ENCODE measurements at places on chromosomes 5 and 9.

GRCh38 chr9:4661165-4661564 is 929 bp upstream of the PLPP6 start:
- no peak for DNase-seq

DNA sequence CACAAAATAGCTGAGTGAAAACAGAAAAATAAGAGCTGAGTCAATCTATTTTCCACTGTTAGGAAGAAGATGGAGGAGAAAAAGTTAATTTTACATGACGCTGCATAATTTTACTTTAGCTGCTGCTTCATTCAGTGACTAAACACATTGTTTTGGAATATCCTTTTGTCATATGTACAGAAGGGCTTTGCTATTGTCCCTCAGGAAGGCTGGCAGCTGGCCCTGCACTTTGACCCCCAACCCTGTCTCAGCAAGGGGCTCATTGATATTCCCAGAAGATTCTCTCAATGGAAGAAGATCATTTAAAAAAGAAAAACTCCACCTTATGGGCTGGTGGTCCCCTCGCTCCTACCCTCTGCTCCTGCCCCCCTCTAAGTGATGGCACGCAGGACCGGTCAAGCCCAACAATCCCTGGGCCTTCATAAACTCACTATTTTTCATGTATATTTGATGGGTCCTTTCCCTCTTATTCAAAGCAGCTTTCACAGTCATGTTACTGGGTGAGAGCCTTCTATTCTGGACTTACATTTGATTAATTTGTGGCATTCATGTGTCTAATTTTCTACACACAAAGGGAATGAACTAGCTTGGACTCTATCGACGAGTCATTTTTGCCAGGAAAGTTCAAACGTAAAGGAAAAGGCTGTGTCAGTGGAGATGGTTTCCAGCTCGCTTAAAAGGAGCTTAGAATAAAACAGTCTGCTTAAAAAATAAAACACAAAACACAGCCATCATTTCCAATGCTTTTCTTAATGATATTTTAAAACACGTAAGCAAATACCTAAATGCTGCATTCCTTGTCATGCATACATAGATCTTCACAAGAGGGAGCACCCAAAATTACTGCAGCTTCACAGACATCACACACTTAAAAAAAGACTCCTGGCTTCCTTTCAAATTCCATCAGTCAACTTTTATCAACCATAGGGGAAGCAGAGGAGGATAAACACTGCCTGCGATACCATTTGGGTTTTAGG is 104.7 kb downstream of the EFNA5 start:
- no peak for DNase-seq

DNA sequence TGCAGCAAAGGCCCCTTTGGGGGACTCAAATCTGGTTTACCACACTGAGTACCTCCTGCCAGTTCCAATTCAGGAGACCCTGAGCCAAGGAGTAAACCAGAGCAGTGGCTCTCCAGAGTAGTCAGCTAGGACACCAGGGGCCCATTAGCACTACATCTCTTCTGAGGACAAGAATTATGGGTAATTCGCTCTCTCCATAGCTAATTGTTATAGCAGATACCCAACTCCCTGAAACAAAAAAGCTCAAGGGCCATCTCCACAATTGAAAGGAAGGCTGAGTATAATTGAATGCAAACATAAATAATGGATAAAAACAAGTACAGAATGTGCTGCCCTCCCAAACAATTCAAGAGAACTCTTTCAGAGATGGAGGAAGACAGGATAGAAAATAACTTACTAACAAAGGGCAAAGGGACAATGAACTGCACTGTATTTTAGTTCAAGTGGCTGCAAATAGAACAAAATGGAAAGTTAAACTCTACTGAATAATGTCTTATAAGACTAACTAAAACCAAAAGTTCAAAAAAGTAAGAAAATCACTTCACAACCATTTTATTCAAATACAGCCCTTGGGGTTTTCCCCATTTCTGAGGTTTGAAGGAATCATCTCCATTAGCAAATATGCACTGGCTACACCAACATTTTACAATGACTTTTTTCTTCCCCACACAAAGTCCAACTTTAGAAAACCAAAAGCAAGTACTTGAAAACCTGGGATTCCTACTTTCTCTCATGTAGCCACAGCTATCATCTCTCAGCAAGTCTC is 118.8 kb downstream of the SIL1 start:
- DNase-seq = no peak

- DNase-seq = no peak
These were observed 83.7 kb downstream of the TRPM6 start for GRCh38 chr9:74804018-74804385.

- peak; percentile 46 for DNase-seq
These were observed 802 bp downstream of the ITGA2 start for GRCh38 chr5:52989781-52990527.

DNA sequence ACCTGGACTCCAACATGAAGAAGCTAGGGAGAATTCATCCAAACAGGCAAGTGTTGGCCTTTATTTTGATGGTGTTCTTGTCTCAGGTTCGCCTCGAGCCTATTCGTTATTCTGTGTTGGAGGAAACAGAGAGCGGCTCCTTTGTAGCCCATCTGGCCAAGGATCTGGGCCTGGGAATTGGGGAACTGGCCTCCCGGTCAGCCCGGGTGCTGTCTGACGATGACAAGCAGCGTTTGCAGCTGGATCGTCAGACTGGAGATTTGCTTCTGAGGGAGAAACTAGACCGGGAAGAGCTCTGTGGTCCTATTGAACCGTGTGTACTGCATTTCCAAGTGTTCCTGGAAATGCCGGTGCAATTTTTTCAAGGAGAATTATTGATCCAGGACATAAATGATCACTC is 367 bp downstream of the PCDHB4 start:
- no peak for DNase-seq

DNA sequence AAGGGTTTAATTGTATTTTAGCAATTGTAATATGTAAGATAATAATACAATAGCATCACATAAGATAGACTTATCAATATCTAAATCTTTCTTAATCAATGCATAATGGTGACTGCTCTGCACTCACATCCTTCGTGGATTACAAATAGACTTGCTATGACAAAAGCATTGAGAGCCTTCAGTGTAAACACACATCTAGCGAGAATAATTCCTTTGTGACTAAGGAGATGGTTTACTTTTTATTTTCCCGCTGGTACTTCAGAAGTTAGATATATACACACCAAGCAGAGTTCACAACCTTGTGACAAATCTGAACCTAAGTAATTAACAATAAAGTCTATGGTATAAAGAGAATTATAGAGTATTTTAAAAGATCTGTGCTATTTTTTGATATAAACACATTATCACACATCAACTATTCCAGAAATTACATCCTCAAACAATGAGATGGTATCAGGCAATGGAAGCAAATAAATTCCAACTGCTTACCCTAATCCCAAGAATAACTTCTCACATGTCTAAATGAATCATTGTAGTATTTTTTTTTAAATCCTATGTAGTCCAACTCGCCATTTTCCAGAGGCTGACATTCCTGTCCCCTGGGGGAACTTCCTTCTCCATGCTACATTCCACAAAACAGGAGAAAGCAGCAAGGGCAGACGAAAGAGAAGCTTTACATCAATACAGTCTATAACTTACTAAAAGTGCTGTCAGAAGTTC is 51.2 kb downstream of the MAPKAP1 start:
- DNase-seq = no peak

- DNase-seq = no peak
These were observed 31.1 kb downstream of the OR2K2 start for GRCh38 chr9:111298731-111299598.

GRCh38 chr9:86481466-86481865 is 127.3 kb upstream of the TUT7 start:
- DNase-seq = no peak

DNA sequence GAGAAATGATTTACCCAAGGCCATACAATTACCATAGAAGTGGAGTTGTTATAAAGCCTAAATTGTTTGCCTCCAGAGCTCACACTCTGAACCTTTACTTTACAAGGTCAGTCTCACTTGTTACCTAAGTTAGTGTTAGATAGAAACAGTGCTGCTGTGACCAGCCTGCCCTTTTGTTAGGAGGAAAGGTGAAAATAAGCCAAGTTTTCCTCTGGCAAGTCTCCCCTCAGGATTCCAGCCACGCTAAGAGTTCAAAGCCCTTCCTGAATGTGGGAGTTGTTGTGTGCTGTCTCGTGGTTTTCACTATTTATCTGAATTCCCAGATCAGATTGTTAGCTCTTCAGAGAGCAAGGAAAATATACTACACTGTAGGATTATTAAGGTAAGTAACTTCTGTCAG is 260.0 kb downstream of the SGCD start:
- no peak for DNase-seq

GRCh38 chr9:27280860-27281259 is 16.1 kb downstream of the EQTN start:
- no peak for DNase-seq

GRCh38 chr9:106438928-106439327 is 424.0 kb upstream of the ZNF462 start:
- no peak for DNase-seq

GRCh38 chr9:12740845-12741244 is 34.0 kb upstream of the LURAP1L start:
- no peak for DNase-seq

DNA sequence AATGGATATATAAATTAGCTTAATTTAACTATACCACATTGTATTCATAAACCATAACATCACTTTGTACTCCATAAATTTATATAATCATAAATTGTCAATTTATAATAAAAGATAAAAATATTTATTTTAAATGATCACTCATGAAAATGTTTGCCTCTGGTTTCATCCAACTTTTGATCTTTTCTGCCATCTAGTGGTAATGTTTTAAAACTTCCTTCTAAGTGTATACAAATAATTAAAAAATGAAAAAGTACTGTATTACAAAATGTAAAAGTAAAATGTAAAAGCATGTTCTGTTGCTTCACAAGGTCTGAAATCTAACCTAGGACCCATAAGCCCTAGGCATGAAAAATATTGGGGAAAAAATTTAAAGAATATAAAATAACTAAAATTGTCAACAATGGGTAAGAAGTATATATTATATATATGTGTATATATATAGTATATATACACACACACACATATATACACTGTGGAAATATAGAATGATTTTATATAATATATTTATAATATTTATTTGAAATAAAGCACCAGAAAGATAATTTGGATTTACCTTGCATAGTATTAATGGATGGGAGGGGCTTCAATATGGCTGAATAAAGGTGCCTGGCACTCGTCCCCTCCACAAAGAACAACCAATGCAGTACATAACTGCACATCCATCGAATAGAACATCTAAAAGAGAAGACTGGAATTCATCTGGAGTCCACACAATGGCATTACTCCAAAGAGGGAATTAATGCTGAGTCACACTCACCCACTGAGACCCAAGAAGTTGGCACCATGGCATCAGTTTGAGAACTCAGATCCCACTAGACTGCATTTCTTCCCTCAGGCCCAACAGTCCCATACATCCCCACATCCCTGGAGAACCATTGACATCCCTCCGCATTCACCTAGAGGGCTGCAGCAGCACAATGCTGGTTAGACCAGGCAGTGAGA is 32.5 kb downstream of the ANXA1 start:
- no peak for DNase-seq

DNA sequence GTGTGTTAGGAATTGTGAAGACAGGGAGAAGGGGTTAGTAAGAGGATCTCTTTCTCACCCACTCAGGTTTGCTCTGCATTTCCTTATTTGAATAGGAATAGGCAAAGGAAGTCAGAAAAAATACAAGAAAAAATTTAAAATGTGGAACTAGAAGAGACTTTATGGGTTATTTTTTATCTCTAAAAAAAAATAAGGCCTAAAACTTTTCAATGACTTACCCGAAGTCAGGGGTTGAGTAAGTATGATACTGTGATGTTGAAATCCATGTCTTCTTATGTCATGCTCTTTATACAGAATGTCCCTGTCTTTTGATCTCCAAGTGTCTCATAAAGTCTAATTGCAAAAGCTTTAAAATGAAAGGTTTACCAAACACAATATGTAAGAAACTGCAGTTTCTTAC is 148.3 kb upstream of the PIK3R1 start:
- no peak for DNase-seq

GRCh38 chr5:156148301-156148700 is 178.7 kb upstream of the SGCD start:
- no peak for DNase-seq

DNA sequence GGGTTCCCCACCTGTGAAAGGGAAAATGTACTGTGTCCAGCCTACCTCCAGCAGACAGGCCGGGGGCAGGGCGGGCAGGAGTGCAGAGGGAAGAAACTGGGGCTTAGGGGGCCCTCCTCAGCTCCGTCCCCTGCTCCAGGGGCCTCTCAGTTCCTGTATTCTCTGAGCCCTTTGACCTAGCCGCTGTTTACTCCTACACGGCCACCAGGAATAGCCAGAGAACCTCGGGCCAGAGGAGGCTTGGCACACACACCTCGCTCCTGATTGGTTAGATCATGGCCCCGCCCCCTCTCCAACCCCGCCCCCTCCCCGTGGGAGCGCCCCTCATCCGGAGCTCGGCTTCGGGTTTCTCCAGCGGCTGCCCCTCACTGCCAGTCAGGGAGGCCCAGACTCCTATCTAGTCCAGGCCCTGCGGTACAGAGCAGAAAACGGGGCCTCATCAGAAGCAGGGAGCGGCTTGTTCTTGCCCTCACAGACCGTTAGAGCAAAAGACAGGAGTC is 2.2 kb downstream of the ST6GALNAC6 start:
- peak; percentile 67 for DNase-seq

DNA sequence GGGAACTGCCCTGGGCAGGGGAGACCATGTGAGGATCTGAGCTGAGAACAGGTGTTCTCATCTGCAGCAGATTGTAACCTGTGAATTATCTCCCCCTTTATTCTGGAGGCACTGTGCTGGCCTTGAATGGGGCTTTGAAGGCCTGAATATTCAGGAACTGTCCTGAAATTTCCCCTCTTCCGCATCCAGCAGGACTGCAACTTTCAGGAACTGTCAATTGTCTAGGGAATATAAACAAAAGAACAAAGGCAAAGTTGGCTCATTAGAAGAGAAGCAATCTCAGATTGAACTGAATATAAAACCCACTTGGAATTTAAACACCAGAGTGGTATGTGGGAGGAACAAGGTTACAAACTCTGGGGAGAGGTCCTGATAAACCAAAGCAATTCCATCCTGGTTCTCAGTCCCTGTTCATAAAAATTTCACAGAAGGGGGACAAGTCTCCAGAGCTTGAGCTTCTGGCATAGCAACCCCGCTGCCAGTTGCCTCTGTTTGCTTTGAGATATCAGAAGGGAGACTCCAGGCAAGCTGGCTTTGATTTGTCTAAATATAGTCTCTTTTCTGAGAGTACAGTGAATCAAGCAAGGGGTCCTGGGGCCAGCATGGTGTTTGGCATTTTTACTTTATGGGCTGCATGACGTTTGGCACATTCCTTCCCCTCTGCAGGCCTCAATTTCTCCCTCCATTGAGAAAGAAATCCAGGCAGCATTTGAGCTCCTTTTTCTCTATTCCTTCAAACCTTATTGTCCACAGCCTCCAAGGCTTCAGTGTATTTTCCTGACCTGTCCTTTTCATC is 47.5 kb downstream of the ADRB2 start:
- DNase-seq = no peak

- no peak for DNase-seq
These were observed 65.8 kb upstream of the RANBP3L start for GRCh38 chr5:36367524-36367923.
